ENCODE measurements at places on chromosomes 1 and 21.
A peak's percentile ranks its signal among the peaks of the same experiment; 100 is the strongest.

GRCh38 chr1:45335855-45336324, 4.1 kb upstream of the TOE1 start:
- DNase-seq, result no peak

DNA sequence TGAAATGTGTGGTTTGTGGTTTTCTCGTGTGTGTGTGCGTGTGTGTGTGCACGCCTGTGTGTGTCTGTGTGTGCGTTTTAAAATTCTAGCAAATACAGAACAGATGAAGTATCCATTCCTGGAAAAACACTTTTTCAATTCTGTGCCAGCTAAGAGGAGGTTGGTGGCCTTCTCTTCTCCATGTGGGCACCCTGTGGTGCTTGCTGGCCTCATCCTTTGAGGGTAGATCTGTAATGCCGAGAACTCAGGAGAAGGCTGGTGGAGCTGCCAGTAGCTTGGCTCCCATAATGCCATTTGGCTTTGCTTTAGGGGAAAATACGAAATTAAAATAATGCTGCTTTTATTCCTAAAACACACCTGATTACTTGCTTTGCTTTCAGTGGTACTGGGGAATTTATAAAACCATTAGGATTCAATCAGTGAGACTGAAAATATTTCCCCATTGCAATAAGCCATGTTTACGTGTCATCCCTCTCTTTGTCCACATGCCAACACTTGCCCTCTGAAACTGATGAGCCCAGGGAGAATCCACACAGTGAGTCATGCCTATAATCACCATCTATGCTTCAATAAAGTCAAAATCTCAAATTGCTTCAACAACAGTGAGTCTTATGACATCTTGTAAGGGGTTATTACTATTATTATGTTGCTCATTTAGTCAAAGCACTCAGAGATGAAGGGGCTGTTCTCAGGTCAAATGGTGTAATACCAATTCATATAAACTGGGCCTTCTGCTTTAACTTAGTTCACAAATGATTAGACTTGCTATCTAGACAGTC, 39.2 kb downstream of the ABCA4 start:
- no peak for DNase-seq

DNA sequence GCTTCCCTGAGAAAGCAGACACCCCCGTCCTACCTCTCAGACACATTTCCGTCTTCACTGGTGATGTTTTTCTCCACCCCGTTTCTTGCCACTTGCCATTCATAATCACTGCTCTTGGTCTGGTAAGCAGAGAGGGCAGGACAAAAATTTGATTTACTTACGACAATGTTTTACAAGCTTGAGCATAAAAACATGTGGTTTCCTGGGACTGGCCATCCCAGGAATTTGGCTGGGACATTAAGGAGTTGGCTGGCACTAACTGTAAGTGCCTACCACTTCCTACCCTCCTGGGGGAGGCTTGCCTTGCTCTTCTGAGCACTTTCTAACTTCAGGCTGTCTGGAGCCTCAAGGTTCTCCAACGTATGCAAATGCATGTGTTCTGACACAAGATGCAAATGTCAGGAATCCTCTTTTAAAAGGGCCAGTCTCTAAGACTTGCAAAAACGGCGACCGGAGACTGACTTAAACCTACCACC, 24.2 kb downstream of the ZBTB18 start:
- no peak for DNase-seq

GRCh38 chr21:35457097-35457804, 408.1 kb upstream of the RUNX1 start:
- DNase-seq, result no peak

GRCh38 chr21:22758478-22758877, 1760.3 kb downstream of the NCAM2 start:
- no peak for DNase-seq

DNA sequence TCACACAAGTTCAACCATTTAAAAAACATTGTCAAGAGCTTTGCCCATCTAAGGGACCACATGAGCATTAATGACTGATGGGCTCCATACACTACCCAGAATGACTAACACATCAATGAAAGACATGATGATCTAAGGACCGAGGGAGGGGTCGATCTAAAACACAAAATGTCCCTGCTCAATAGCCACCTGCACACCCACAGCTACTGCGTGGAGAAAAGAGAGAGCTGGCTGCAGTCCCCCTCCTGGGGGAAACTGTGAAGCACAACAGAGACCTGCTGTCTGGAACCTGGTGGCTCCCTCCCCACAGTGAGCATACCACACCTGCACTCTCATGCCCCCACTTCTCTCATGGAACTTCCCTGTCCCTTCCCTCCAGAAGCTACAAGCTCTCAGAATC, 130.1 kb upstream of the ERG start:
- no peak for DNase-seq

DNA sequence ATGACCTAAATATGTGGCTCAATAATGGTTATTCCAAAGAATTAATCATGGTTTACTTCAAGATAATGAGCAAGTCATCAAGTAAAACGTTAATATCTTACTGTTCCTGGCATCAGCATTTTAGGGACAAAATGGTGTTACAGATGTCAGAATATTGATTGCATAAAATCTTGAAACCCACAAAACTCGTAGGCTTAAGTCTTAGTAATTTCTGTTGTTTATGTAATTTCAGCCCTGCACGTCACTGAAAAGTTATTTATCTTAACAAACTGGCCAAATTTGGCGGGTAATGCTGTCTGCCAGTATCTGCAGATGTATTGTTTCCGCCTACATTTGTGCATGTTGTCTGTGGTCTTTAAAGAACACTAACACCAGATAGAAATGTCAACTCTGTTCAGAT, 25.8 kb downstream of the CDC7 start:
- no peak for DNase-seq

GRCh38 chr1:18302788-18303413, 177.8 kb upstream of the KLHDC7A start:
- no peak for DNase-seq

DNA sequence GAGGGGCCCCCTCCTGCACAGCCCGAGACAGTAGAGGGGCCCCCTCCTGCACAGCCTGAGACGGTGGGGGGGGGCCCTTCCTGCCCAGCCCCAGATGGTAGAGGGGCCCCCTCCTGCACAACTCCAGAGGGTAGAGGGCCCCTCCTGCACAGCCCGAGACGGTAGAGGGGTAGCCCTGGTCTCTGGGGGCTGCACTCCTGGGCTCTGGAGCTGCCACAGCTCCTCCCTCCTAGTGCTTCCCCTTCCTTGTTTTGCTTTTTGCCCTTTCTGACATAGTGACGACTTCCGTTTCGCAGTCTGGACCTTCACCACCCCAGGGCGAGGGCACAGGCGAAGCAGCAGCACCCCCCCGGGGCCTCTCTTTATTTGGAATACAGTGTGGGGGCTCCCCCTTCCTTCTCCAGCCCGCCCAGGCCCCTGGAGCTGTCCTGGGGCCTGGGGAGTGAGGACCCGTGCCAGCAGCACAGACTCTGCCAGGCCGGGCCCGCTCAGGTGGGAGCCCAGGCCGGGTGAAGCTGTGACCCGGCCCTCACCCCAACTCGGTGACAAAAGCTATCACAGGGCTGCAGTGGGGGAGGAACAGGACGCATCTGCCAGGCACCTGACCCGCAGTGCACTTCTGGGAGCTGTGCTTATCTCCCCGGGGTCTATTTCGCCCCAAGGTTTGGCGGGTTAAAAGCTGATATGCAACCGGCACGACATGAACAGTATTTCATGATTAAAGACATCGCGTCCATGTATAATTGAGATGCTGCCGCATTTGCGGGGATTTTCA, 1.1 kb upstream of the PRXL2B start:
- peak; percentile 77 for DNase-seq

DNA sequence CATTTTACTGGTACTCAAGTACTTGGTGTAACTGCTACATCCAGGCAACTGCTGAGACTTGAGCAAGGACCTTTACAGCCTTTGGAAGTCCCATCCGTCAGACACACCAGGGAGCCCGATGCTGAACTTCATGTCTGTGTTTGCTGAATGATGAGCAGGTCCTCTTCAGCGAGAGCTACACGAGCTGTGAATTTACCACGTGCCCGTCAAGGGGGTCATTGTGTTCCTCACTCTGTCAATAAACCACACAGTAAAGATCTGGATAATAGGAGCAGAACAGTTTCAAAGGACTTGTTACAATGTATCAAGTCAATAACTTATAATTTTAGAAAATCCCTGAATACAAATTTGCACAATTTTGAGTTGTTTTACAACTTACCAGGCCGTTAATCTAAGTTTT, 427.2 kb downstream of the KIF26B start:
- no peak for DNase-seq

DNA sequence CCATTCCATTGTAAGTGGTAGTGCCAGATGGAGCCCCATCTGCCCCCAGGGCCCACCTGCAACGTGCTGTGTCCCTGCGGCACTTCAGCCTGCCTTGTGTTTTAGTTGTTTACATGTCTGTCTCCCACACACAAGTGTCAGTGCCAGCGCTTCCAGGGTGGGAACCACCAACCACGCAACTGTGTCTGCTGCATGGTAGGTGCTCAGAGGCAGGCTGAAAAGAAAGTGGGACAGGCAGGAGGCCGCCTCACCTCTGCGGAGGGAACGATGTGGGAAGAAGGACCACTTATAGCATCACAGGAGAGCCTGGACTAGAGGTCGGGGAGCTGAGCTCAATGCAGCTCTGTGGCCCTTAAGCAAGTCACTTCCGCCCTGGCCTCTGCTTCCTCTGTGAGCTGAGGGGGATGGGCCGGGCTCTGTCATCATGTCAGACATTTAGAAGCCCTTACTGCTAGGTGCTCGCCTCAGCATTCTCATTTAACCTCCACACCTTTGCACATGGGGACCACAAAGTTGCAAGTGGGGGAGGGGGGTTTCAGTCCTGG, 17.9 kb downstream of the SLC9A1 start:
- peak; percentile 70 for DNase-seq

GRCh38 chr1:8404460-8405370, 86.8 kb downstream of the SLC45A1 start:
- no peak for DNase-seq

DNA sequence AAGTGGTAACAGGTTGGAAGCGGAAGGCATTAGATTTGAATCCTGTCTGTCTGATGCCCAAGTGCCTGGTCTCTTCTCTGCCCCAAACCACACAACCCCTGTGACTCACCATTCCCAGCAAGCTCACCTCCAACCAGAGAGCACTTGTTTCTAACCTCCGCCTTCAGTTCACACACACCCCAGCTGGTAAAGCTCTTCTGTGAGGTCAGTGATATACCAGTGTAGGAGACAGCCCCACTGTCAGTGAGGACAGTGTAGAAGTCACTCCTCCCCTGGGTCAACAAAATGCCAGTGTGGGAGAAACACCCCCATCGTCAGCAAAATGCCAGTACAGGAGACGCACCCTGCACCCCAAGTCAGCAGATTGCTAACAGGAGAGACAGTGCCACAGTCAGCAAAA, 2.6 kb downstream of the RIMS3 start:
- no peak for DNase-seq

GRCh38 chr1:18293291-18293690, 185.7 kb downstream of the IGSF21 start:
- no peak for DNase-seq

Data from GM06990 (cell line).